Stimulated activated CD4-positive, alpha-beta T cell treated with anti-CD3 and anti-CD28 coated beads, Interleukin-15, amount 100 ng/mL, for 1 hour (primary cell): ENCODE measurements at places on chromosomes 7 and 10.

DNA sequence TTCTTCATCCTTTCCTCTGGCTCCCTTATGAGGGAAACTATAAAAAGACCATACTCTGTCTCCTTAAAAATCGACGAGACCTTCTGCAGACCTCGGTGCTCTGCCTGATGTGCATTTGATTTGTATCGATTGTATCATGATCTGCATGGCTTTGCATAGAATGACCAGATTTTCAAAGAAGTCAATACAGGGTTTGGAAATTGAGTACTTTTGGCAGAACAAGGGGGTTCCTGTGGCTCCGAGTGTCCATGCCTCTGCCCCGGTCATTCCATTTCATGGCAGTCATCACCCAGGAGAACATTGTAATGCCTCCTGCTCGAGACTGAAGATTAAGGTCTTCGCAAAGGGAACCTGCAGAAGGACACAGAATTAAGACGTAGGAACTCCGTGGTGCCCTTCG lies 685 bp downstream of the CASP2 start:
- DNase-seq, result no peak

DNA sequence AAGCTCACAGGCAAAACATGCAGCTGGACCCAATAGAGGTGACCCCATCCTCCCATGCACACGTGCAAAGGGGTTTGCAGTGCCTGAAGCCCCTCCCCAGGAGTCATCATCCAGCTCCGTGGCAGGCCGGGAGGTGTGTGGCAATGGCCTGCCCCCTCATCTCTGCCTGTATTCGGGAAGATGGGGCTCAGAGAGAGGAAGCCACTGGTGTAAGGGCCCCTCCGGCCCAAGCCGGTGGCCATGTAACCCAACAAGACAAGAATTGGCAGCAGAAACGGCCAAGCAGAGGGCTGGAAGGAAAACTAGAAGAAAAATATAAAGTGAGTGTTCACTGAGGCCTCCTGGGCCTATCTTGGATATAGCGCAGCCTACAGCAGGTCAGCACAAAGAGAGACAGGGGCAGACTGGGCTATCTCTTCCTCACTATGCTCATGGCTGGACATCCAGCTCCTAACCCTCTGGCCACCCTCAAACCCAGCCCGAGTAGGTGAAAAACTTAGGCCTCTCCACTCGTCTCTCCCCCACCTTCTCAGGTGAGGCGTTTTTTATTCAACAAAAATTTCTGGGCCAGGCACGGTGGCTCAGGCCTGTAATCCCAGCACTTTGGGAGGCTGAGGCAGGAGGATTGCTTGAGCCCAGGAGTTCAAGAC lies 158.1 kb downstream of the CCDC3 start:
- no peak for DNase-seq

DNA sequence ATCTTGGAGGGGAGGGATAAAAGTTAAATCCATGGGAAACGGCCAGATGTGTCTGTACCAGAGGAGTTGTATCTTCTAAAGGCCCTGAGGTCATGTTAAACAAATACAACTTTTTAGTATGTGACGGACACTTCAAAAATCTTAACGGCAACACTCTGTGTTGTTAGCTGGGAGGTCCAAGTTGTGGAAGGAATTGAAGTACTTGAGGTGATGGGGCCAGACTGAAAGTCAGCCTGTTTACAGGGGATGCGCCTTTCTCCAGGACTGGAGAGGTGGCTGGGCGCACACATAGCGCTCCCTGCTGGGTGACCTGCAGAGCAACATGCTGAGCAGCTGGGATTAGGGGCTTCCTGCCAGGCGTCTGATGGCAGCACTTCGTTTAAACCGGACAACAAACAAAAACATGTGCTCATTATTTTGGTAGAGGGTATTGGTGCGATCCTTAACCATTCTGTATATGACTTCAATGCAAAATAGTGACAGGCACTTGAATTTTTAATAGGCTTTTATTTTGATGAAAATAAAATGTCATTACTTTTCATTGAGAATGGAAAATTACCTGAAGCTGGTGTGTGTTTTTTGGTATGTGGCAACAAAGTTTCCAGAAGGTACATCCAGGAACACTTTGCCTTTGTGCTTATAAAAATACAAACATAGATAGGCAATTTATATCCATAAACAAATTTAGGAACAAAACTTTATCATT lies 198.2 kb downstream of the MLLT10 start:
- DNase-seq, result no peak

DNA sequence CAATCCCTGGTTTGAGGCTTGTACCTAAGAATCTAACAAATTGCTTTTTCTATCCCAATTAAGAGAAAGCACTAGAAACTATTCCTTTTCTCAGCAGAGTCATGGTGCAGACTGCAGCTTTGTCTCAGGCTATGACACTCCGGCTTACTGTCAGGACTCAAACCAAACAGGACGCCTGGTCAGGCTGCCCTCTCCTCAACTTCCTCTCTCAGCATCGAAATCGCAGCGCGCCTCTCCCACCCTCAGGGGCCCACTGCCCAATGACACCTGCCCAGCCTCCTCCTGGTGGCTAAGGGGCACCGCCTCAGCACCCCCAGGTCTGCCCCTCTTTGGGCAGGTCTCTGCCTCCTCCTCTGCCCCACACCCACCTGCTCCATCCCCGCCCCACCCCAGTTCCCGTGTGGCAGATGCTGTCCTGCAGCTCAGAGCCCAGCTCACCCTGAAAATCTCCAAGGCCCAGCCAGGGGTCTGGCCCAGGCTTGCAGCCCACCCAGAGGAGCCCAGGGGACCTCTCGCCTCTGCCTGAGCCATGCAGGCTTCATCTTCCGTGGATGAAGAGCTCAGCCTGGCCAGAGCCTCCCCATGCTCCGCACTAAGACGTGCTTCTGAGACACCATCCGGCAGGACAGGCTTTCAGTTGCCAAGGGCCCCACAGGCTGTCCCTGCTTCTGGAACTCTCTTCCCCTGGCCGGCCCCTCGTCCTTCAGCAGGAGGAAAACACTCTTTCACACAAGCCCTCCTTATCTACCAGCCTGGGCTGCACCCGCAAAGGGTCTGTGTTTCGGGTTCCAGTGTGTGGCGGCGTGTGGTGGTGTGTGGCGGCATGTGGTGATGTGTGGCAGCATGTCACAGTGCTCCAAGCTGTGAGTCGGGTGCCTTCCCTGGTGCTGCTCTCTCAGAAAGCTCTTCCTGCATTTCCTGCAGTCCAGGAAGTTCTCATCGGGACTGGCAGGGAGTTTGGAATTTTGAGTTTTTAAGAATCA lies 16.4 kb upstream of the PTPRN2 start:
- DNase-seq, result no peak

GRCh38 chr7:103048833-103049232 lies 25.8 kb downstream of the FBXL13 start:
- no peak for DNase-seq

DNA sequence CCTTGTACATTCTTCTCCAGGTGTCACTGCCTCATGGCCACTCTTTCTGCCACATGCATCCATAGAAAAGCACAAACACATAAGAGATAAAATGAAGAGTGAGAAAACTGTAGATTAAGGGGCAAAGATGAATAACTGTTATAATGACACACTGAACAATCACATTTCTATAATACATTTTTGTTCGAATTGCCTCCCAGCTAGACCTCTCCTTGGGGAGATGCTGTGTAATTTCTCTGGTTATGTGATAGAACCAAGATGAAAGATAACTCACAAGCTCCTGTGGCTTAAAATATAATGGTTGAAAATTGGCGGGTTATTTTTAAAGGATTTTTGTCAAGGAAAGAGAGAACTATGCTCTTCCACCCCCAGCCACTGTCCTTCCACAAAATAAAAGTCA lies 60.2 kb upstream of the STEAP1 start:
- no peak for DNase-seq

- no peak for DNase-seq
Measured at GRCh38 chr10:7789390-7789789, 1.4 kb downstream of the ATP5F1C start.

- no peak for DNase-seq
Measured at GRCh38 chr7:20197837-20198236, 19.3 kb downstream of the MACC1 start.

DNA sequence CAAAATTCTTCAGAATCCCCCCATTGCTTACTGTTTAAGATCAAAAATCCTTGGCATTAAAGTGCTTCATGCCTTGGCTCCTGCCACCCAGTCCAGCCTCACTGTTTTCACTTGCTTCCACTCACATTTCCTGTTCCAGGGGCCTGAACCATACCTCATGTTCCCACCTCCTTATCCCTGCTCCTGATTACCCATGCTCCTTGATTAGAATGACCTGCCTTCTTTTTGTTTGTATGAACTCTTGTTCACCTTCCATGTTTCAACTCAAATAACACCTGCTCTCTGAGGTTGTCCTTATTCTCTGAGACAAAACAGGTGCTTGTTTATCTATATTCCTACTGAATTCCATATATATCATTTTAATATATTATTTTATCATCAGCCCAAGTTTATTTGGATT lies 77.1 kb upstream of the VSTM2A start:
- no peak for DNase-seq

- DNase-seq, result no peak
Measured at GRCh38 chr10:104350127-104350635, 3.5 kb upstream of the CFAP58 start.

DNA sequence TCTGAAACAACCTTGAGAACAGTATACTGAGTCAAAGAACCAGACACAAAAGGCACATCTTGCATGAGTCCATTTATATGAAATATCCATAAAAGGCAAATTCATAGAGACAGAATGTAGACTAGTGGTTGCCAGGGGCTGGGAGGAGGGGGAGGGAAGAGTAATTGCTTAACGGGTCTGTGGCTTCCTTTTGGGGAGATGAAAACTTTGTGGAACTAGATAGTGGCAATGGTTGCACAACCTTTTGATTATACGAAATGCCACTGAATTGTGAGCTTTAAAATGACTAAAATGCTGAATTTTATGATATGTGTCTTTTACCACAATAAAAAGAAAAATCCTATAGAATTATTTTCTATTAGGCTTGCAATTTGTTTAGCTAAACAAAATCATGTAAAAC lies 16.8 kb downstream of the ADRB1 start:
- DNase-seq, result no peak
